ENCODE measurements at places on chromosomes 1 and 21.

- DNase-seq, result no peak
Observed at GRCh38 chr1:229562686-229563085, 4.2 kb upstream of the ABCB10 start.

DNA sequence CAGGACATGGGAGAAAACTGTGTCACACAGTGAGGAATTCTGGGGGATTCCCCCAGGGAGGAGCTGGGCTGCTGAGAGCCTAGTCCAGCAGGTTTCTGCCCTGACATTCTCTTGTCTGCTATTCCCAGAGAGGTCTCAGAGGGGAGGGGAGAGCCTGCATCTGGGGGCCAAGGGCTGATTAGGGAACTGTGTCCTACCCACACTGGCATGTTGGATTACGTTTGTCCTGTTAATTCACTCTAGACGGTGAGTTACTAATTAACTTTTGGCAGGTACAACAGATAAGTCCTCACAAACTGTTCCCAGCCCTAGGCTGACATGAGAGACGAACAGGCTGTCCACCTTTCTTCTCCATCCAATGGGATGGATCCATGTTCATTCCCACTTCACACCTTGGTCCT, 2.6 kb upstream of the SH3BGRL3 start:
- no peak for DNase-seq

DNA sequence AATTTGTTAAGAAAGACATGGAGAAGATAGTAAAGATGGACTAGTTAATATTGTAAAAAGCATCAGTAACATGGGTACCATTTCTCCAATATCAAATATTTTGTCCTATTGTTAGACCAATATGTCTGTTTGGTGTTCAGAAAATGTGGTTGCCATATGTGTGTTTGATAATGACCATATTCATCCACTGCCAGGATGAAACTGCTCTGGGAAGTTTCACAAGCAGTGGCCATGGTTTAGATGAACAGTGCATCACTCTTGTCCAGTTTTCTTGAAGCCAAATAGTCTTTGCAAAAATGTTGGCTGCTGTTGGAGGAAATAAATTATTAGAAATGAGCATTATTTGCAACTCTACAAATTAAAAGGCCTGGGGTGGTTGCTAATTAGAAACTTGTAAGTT, 333.8 kb downstream of the NUF2 start:
- no peak for DNase-seq

GRCh38 chr21:45557616-45558043, 15.4 kb upstream of the SLC19A1 start:
- no peak for DNase-seq

DNA sequence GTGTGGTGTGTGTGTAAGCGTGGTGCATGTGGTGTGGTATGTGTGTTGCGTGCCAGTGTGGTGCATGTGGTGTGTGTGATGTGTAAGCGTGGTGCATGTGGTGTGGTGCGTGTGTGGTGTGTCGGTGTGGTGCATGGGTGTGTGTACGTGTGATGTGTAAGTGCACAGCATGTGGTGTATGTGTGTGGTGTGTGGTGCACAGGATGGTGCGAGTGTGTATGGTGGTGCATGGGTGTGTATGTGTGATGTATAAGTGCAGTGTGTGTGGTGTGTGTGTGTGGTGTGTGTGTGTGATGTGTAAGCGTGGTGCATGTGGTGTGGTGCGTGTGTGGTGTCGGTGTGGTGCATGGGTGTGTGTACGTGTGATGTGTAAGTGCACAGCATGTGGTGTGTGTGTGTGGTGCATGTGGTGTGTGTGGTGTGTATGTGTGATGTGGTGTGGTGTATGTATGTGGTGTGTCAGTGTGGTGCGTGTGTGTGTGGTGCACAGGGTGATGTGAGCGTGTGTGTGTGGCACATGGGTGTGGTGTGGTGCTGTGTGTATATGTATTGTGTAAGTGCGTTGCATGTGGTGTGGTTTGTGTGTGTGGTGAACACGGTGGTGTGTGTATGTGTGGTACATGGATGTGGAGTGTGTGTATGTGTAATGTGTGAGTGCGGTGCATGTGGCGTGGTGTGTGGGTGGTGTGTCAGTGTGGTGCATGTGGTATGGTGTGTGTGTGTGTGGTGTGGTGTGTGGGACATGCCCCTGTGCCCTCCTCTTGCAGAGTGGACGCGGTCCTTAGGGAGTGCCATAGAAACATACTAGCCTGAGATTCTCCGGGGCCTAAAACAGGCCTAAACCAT, 1.1 kb upstream of the C2CD2 start:
- no peak for DNase-seq

- peak; percentile 82 for DNase-seq
Observed at GRCh38 chr1:156583821-156584622, 4.5 kb downstream of the TTC24 start.

GRCh38 chr1:55935236-55935635, 644.1 kb downstream of the PLPP3 start:
- DNase-seq, result no peak

GRCh38 chr1:18927654-18928272, 25.4 kb upstream of the ALDH4A1 start:
- DNase-seq, result peak; percentile 71

- no peak for DNase-seq
Observed at GRCh38 chr21:46079352-46080170, 18.4 kb upstream of the COL6A2 start.

GRCh38 chr1:20202166-20202565, 15.8 kb upstream of the PLA2G2C start:
- no peak for DNase-seq

DNA sequence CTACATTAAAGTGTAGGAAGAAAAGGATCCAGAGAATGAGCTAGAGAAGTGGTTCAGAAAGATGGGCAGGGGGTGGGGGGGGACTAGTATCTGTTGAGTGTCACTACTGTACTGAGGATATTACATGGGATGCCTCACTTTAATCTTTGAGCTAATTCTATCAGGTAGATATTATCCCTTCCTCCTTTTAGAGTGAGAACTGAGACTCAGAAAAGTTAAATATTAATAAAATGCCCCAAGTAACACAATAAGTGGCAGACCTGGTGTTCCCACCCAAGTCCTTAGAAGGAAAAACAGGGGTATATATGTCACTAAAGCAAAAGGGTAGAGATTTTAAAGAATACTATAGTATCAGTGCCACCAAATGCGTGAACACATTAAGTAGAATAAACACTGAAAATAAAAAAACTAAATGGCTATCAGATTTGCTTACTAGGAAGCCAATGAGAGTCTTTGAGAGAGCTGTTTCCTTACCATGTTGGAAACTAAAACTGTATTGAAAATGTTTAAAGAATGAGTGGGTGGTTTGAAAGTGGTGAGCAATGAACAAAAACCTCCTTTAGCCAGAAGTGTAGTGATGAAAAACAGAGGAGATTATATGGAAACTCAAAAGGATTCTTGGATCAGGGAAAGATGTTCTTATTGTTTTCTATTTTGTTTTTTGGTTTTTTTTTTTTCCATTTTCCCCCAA, 230.8 kb downstream of the BARHL2 start:
- no peak for DNase-seq

DNA sequence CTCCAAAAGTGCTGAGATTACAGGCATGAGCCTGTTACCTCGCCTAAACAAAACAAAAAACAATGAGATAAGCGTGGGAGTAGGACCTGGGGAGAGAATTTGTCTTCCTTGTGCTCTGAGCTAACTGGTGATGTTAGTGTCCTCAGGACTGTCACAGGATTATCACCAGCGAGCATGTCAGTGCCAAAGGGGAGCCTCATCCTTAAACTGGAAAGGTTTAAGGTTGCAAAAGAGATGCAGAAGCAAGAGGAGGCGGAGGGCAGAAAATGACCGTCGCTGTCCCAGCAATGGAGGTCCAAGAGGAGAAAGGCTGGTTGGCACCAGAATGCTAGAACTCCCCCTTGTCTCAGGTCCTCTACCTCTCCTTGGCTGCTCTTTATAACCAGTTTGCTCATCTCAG, 3.9 kb downstream of the SYPL2 start:
- DNase-seq, result no peak

DNA sequence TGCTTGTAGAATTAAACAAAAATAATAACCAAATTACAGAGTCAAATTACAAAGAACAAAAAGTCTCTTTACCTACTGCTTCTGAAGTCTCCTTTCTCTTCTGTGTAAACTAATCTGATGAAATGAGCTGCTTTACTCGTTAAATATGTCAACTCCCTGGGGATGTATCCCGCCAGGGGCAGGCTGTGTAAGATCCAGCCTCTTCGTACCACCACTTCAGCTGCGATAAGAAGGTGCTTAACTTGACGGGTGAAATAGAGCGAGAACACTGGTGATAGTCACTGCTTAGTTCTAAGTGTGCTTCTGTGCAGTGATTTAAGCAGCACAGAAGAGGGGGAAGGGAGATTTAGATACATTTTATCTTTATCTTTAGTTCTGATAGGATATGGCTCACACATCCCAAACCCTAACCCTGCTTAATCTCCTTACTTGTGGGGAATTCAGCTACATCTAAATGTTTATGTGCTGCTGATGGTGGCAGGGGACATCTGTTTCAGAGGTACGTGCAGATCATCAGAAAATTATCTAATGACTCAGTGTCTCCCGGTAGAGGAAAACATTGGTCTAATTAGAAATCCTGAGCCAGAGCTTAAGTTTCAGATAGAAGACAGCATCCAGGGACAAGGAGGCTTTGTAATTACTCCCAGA, 46.0 kb downstream of the RHOU start:
- DNase-seq, result no peak

DNA sequence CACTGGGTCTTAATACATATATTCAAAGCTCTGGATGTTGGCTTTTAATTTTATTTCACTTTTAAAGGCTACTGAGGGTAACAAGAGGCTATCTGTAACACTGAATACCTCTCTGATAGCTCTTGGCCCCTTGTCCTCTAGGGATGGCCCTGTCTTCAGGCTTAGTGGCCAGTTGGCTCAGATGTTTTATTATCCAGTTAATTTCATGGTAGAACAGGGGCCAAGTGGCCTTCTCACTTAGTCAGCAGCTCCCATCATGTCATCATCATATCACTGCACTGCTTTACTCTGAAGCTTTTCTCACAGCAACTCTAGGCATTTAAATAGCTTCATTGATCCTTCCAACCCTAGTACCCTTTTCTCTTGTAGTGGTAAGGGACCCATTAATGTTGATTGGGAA, 40.2 kb upstream of the MACF1 start:
- DNase-seq, result no peak

GRCh38 chr1:26915204-26915842, 1.5 kb upstream of the NR0B2 start:
- DNase-seq, result no peak

GRCh38 chr1:191405417-191405816, 752.8 kb upstream of the RGS18 start:
- no peak for DNase-seq

Measured in GM13977 (cell line).